ENCODE measurements at places on chromosomes 6 and 20.

DNA sequence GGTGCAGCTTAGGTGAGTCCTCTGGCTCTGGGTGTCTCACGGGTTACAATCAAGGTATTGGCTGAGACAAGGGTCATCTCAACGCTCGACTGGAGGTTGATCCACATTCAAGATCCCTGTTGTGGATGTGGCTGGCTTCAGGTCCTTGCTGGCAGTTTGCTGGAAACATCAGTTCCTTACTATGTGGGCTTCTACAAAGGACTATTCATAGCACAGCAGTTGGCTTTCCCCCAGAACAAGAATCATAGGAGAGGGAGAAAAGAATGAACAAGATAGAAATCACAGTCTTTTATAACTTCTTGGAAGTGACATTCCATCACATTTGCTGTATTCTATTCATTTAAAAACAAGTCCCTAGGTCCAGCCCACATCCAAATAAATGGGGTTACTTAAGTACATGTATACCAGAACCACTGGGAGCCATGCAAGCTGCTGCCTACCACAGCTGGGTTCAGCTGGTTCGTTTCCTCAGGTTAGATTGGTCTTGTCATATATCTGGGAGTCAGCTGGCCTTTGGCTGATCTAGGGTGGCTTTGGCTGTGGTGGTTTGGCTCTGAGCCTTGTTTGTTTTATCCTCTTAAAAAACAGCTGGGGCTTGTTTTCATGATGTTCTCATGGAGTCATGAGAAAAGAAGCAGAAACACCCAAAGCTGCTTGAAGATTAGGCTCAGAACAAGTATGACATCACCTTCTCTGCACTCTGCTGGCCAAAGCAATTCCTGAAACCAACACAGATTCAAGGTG lies 433.2 kb upstream of the SPTLC3 start:
- DNase-seq: no peak

DNA sequence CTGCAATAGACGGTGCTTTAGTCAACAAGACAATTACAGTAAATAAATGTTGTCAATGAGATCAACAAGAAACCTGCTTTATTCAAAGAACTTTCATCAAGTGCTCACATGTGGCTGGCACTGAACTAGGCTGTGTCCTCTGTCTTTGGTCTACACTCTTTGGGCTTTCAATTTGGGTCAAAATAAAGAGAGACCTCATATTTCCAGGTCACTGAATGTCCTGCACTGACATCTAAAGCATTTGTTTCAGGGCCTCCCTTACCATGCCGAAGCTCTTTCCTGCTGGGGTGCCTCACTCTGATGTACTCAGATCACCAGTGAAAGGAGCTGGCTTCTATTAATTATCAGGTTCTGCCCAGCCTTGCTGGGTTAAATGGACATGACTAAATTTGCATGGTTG lies 32.0 kb downstream of the PDE7B start:
- no peak for DNase-seq

GRCh38 chr6:11615214-11615602 lies 77.7 kb downstream of the TMEM170B start:
- DNase-seq: no peak

- no peak for DNase-seq
These were observed 157.5 kb downstream of the TBX18 start for GRCh38 chr6:84606860-84607259.

GRCh38 chr6:70706491-70707123 lies 38.9 kb downstream of the SMAP1 start:
- no peak for DNase-seq

Measured in stimulated activated CD4-positive, alpha-beta T cell treated with anti-CD3 and anti-CD28 coated beads, Interleukin-1b, Interleukin-23, amount 100 ng/mL, for 48 hours (primary cell).